CD4-positive, alpha-beta T cell treated with Interleukin-10 for 1 hour (primary cell): ENCODE measurements at places on chromosomes 6 and 20.

- DNase-seq: no peak
Measured at GRCh38 chr6:72245565-72245964, 359.2 kb downstream of the RIMS1 start.

DNA sequence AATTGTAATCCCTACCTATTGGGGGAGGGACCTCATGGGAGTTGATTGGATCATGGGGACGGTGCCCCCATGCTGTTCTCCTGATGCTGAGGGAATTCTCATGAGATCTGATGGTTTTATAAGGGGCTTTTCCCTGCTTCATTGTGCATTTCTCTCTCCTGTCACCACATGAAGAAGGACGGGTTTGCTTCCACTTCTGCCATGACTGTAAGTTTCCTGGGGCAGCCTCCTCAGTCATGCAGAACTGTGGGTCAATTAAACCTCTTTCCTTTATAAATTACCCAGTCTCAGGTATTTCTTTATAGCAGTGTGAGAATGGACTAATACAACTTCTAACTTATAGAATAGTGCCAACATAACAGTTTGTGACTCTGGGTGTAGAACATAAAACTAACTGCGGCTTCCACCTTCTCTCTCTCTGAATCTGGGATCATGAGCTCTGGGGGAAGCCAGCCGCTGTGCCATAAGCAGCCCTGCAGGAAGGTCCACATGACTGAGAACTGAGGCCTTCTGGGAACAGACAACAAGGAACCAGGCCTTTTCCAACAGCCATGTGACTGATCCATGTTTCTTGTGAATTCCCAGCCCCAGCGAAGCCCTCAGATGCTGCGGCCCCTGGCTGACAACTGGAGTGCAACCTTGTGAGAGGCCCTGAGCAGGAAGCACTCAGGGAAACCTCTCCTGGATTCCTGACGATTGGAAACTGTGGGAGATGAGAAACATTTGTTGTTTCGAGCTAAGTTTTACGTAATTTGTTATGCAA is 3.4 kb upstream of the HLA-A start:
- DNase-seq: no peak

GRCh38 chr6:24902782-24903181 is 33.0 kb downstream of the RIPOR2 start:
- no peak for DNase-seq

DNA sequence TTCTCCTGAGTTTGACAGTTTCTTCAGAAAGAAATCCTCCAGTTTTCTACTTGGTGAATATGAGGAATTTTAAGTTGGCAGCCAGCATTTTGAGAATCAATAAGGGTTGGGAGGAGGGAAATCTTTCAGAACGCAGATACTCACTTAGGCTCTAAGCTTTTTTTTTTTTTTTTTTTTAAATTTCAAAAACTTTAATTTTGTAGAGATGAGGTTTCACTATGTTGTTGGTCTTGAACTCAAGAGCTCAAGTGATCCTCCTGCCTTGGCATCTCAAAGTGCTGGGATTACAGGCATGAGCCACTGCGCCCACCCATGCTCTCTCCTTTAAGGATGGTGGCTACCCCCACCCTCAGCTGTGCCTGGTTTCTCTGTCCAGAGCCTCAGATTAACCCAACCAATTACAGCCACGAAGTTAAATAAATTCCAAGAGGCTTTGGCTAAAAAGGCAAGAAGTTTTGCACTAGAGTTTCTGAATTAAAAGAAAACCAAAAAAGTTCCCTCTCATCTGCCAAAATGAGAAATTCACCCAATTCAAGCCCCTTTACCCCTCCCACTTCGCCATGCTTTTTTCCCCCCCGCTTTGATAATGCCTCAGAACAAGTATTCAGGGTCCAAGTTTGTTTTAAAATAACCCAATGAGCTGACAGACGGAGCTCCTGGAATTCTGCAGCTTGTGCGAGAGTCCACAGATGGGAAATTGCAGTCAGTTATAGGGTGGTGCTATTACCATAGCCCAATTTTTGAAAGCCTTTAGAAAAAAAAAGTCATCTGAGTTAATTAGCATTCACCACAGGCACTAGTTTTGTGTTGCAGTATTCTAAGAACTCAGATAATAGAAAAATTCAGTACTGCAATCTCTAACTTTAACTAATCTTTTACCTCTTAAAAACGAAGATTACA is 94.3 kb upstream of the BEND3 start:
- DNase-seq: no peak

GRCh38 chr6:129695373-129696027 is 14.5 kb downstream of the ARHGAP18 start:
- DNase-seq: no peak

DNA sequence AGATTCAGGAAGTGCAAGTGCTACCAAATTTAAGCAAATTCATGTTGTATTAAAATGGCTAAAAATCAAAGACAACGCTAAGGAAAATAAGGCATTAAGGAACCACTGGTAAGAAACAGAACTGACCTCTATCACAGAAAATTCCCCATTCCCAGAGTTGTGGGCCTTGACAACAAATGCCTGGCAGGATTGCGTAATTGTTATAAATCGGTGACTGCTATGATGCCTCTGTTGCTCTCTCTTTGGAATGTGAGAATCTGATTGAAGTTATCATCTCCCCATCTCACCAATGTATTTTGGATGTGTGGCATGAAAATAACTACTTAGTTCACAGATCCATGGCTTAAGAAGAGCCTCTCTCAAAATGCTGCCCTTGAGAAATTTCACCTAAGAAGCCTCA is 257.3 kb downstream of the OGFRL1 start:
- DNase-seq: no peak

GRCh38 chr20:43925215-43925614 is 10.6 kb downstream of the TOX2 start:
- no peak for DNase-seq

GRCh38 chr6:82461536-82461935 is 97.9 kb downstream of the TPBG start:
- DNase-seq: no peak

DNA sequence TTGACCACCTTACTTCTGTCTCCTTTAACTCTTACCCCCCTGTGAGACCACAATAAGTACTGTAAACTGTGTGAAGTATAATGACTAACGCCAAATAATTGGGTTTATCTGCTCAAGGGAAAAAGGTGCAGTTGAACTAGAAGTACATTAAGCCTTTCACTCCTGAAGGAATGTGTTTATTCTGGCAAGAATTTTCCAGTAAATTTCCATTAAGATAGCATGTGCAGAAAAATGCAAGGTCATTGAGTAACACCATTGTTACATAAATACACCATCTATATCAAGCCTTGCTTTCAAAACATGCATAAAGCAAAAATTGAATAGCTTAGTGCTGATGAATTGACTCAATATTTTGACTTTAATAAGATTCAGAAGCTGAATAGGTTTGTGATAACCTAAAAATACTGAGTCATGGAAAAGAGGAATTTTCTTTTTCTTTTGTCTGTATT is 65.4 kb downstream of the ARHGAP18 start:
- no peak for DNase-seq

DNA sequence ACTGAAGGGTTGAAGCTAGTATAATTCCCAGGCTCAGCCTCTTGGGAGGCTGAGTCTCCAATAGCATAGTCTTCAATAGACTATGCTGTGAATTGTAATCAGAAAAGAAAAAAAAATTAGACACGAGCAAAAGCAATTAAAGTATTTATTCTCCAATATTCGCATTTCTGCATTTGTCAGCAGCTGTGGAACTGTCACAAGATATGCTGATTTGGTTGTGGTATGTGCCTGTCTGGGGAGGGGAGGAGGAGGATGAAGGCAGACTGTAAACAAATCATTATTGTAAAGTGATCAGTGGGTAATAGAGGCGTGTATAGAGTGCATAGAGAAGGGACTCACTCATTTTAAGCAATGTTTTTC is 10.1 kb upstream of the BICRAL start:
- peak; percentile 77 for DNase-seq

- DNase-seq: no peak
Measured at GRCh38 chr6:3250231-3250675, 8.5 kb upstream of the PSMG4 start.

- DNase-seq: no peak
Measured at GRCh38 chr6:111033628-111034289, 51.9 kb downstream of the RPF2 start.

GRCh38 chr6:75437421-75437891 is 56.1 kb downstream of the FILIP1 start:
- DNase-seq: no peak

DNA sequence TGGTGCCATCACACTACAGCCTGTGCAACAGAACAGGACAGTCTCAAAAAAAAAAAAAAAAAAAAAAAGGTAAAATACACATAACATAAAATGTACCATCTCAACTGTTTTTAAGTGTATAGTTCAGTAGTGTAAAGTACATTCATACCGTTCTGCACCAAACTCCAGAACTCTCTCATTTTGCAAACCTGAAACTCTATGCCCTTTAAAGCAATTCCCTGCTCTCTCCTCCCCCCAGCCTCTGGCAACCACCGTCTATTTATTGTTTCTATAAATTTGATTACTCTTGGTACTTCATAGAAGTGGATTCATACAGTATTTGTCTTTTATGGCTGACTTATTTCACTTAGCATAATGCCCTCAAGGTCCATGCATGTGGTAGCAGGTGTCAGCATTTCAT is 12.9 kb downstream of the RIPOR2 start:
- no peak for DNase-seq

DNA sequence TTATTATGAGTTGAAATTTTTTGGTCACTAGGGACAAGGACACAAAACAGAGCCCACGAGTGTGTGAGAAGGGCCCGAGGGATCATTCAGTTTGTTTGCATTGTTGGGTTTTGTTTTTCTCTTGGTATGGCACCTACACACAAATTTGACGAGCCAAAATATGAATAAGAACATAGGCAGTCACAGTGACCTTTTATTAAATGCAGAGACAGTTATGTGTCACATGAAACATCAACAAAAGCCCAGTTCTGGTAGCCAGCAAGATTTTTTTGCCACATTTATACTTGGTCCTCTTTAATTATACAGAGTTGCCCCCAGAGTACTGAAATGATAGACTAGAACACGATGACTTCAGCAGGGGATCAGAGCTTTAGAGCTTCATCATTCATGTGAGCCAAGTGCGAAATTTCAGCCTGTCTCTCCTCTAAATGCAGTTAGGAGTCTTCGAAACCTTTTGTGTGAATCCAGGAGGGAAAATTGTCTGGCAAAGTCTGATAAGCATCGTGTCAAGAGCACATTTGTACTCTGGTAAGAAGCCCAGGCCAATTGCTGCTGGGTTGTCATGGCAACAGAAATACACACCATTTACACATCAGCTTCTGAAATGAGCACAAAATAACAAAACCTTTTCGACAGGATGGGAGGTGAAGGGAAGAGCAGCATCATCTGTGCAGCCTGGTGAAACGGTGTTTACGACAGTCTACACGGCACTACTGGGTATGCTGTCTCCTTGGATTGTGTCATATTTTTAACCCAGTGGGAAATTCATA is 79.2 kb upstream of the RIPOR2 start:
- peak; percentile 82 for DNase-seq

DNA sequence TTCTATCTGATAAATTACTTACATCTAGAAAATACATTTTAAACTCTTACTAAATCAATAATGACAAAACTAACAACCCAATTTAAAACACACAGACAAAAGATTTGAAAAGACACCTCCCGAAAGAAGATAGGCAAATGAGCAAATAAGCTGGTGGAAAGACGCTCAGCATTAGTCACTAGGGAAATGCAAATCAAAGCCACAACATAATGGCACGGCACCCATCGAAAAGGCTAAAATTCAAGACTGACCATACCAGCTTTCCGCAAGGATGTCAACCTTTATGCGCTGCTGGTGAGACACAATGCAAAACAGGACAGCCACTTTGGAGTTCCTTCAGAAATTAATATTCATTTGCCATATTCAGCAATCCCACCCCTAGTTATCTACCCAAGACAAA is 25.9 kb downstream of the TAF4 start:
- no peak for DNase-seq

DNA sequence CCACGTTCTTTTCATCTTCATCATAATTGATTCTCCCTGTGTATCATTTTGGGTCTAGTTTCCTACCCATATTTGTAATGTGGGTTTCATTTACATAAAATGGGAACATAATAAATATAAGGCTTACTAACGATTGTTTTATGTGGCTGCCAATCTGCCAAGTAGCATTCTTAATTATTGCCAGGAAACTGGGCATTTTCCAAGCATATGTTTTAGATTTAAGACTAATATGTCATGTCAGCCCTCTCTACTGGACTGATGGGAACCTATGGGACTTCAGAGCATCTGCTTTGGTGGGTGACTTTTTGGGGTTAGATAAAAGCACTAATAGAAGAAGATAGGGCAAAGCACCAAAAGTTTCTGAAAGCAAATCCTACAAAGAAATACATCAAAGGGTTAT is 157.5 kb downstream of the TBX18 start:
- DNase-seq: no peak

- DNase-seq: no peak
Measured at GRCh38 chr20:19414600-19414999, 202.2 kb downstream of the SLC24A3 start.

GRCh38 chr20:18524646-18525045 is 16.9 kb downstream of the SEC23B start:
- no peak for DNase-seq

DNA sequence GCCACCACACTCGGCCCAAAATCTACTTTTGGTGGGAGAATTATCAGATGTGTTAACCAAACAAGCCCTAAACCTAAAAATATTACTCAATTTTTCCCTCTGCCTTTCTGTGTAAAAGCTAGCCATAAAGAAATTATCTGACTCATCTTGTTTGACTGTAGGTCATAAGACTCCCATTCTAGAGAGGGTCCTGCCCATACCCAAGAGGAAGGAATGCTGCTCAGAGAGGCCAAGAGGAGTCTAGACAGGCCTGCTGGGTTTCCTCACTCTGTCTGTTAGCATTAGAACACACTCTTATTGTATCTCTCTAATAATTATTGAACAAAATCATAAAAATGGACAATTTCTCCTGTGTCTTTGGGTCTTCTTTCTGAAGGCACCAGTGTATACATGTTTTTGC is 26.1 kb downstream of the C6orf141 start:
- no peak for DNase-seq

DNA sequence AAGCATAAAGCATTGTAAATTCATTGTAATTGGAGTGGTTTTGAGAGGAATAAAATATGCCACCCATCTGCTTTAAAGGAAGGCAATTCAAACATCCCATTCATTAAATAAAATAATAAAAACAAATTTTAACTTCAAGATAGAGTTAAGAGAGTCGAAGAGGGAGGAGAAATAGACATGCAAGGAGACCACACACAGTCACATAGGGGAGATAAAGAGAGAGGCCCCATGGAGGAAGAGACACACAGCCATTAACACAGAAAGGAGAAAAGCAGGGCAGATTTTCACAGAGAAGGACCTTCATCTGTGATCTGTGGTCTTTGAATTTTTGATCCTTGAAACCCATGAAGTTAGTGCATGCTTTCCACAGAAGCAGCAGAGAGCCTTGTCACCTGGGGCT is 214.3 kb upstream of the TCF21 start:
- no peak for DNase-seq

GRCh38 chr20:1803061-1803931 is 91.9 kb upstream of the SIRPA start:
- DNase-seq: peak; percentile 23

DNA sequence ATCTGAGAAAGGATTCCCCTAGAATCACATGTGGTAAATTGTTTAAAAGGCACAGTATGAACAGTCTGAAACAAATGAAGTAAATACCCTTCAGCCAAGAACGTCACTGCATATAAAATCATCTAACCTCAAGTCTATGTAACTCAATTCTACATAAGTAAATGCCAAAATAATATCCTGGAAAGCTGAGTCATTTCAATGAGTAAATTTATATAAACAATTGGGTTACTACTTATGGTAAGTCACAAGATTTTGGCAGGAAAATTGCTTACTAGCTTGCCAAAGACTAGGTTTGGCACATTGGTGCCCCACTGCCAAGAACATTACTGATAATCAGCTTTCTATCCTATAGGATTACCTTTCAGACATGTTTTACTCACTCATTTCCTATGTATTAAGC is 8.4 kb downstream of the GMDS start:
- DNase-seq: no peak
